HS-5 (cell line): ENCODE measurements at places on chromosomes 4 and X.

GRCh38 chrX:4277122-4277521 is 563.7 kb upstream of the PRKX start:
- DNase-seq = no peak

GRCh38 chr4:9923195-9923812 is 98.0 kb downstream of the SLC2A9 start:
- no peak for DNase-seq

DNA sequence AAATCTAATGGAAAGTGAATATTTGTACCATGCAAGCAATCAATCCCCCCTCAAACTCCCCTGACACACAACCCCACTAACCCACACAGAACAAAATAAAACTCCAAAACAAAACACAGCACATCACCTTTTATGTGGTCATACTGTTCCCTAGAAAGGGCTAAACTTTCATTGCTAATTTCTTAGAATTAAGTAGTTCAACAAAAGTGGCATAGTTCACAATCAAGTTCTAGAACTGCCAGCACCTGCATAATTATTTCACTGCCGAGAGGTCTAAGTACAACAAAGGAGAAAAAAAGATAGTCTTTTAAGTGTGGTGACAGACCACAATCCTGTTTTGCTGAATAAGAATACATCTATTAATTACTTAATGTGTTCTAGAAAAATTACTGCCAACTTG is 58.8 kb downstream of the AMMECR1 start:
- no peak for DNase-seq

GRCh38 chr4:159209249-159209648 is 106.4 kb downstream of the RAPGEF2 start:
- no peak for DNase-seq
